ENCODE measurements at places on chromosomes 5 and 9.

DNA sequence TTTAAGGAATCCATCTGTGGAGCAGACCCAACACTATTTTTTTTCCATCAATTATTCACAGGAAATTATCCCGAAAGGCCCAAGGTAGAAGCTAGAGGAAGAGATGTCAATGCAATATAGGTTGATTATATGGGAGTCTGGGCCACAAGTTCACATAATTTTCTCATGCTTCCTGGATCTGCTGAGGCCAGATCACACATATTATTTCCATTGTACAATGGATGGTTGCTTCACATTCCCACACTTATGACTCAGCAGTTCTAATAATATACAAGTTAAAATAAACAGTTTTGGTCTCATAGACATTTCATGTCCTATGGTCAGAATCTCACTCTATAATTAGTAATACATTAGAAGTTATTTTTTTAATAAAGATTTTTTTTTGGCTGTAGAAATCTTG, 66.0 kb upstream of the PTPRD start:
- DNase-seq = no peak

- DNase-seq = peak; percentile 78
Observed at GRCh38 chr9:124505006-124505900, 1.9 kb downstream of the NR5A1 start.

- no peak for DNase-seq
Observed at GRCh38 chr9:81083854-81084512, 605.4 kb downstream of the TLE1 start.

- no peak for DNase-seq
Observed at GRCh38 chr5:6574537-6575245, 58.2 kb downstream of the NSUN2 start.

- no peak for DNase-seq
Observed at GRCh38 chr5:68960456-68960855, 133.4 kb upstream of the SLC30A5 start.

- no peak for DNase-seq
Observed at GRCh38 chr9:36151316-36152210, 15.0 kb downstream of the GLIPR2 start.

DNA sequence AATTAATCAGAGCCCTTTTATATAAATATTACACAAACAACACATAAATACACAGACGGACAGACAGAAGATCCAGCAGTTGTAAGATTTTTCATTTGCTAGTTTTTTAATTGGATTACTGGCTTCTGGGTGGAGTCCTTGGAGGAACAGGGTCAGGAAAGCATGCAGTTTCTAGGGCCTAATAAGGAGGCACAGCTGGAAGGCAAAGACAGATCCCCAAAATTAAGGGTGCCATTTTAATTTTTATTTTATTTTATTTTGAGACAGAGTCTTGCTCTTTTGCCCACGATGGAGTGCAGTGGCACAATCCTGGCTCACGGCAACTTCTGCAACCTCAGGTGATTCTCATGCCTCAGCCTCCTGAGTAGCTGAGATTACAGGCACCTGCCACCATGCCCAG, 49.5 kb downstream of the PTGS1 start:
- DNase-seq = no peak

GRCh38 chr5:142529626-142530278, 156.1 kb downstream of the FGF1 start:
- no peak for DNase-seq

GRCh38 chr5:72465601-72466563, 41.3 kb downstream of the ZNF366 start:
- no peak for DNase-seq

DNA sequence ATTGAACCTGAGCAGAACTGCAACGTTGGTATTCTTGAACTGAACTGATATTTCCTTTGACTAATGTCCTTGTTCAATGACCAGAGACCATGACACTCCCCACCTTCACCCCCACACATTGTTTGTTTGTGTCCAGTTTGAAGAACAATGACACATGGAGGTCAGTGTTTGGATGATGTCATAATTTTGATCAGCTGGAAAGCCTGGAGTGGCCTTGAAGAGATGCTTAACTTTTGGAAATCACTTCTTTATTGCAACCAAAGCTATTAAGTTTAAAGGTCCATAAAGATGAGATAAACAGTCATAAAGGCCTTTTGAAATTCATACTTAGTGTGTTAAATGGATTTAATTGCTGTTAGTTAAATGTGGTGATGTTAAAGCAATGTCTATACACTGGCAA, 92.7 kb downstream of the TMC1 start:
- DNase-seq = no peak

GRCh38 chr9:104836767-104837166, 72.8 kb downstream of the NIPSNAP3B start:
- DNase-seq = peak; percentile 46

DNA sequence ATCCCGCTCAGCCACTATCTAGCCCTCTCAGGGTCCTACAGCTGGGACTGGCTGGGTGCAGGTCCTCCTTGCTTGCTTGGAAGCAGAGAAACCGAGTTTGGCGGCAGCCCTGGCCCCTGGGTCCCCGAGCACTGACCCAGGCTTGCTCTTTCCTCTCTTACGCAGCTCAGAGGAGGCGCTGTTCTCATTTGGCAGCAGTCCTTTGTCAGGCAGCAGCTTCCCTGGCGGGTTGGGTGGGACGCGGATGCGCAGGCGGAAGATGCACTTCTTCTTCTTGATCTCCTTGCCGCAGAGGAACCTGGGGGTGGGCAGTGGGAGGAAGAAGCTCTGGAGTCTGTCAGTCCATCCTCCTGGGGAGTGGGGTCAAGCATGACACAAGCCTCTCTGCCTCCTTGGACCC, 14.5 kb downstream of the PHF19 start:
- DNase-seq = peak; percentile 68

DNA sequence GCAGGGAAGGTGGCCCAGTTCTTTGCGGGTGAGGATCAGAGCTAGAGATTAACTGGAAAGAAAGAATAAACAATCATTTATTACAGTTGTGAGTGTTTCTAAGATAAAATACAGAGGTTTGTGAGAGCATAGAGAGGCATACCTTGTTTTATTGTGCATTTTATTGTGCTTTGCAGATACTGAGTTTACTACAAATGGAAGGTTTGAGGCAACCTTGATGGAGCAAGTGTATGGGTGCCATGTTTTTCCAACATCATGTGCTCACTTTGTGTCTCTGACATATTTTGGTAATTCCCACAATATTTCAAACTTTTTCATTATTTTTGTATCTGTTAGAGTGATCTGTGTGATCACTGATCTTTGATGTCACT, 715 bp upstream of the C5orf34 start:
- DNase-seq = no peak

DNA sequence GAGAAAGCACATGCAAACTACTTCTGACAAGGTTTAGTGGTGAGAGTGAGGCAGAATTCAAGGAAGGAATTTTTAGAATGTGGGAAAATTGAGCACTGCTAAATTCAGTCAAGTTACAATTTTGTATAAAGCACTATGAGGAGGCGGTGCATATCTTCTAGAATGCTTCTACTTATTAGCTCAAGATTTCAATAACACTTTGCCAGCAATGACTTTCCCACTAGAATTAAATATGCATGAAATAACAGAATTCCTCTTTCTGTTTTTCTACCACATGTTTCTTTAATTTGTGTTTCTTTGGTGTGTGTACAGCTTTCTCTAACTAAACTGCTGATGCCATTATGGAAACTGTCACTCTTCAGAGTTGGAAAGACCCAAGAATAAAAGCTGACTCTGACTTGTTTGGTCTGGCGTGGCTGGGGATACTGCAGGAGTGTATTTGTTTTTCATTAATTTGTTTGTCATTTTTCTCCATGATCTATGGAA, 163.5 kb downstream of the ARSB start:
- DNase-seq = no peak

GRCh38 chr5:64207978-64208377, 42.3 kb downstream of the RNF180 start:
- no peak for DNase-seq

- peak; percentile 17 for DNase-seq
Observed at GRCh38 chr5:1723957-1724821, 75.4 kb downstream of the MRPL36 start.

- DNase-seq = peak; percentile 58
Observed at GRCh38 chr9:123358181-123358905, 2.3 kb downstream of the CRB2 start.

GRCh38 chr9:72480921-72481320, 40.5 kb upstream of the TMC1 start:
- DNase-seq = no peak

DNA sequence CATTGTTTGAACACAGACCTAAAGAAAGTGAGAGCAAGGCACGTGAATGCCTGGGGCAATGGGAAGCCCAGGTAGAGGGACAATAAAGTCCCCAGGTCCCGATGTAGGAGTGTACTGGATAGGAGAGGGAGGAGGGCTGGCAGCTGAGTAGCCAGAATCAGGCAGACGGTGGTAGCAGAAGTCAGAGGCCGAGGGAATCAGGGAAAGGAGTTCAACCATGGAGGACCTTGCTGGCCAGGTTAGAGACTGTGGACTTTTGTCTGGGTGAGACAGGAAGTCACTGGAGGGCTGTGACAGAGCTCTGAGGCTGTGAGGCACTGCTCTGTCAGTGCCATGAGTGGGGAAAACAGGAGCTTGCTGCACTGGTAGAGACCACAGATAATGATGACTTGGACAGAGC, 248.2 kb downstream of the EFNA5 start:
- no peak for DNase-seq

DNA sequence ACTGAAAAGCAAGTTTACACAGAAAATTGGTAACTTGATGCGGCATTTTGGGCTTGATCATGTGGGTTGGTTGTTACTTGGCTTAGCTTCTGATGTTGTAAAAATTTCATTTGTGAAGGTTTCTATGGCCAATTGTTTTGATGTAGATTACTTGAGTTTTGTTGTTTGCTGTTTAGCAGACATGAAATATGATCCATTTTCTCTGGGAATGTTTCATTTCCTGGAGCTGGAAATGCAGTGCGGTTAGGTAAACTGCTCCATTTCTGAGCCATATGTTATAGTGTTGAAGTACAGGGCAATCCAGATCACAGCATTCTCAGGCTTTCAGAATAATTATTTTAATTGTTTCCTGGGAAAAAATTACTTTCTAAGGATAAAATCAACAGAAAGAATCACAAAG, 396.9 kb downstream of the ENC1 start:
- no peak for DNase-seq

DNA sequence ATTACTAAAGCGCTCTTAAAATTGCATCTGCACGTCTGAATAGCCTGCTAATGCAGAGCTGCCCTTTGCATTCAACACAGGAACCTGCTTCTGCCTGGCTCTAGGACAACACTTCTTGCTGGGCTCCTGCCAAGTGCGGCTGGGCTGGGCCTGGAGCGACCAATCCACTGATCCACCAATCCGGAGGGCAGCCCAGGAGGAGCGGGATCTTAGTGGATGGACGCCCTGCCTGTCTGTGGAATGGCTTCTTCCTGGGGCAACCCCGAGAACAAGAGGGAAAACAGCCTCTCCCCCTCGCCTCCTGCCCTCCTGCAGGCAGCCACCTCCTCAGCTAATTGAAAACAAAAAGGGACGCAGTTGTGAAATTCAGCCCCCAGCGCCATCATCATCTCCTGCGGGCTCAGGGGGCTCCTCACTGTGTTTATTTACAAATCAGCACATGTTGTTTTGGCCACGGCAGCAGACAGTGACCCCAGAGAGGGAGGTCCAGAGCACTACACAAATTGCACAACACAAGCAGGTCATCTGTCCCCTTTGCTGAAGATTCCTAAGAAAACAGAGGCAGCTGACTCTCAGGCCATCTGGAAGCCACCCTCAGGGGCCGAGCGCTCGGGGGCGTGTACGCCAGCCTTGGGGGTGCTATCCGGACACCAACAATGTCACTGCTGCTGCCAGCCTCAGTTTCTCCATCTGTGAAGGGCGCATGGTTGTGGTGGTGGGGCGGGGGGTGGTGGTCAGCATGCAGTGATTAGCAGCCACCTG, 57.3 kb downstream of the GADD45G start:
- peak; percentile 99 for DNase-seq

GRCh38 chr9:21455320-21455719, 15.1 kb downstream of the IFNA1 start:
- DNase-seq = peak; percentile 71

- DNase-seq = no peak
Observed at GRCh38 chr5:78716206-78716605, 67.6 kb upstream of the LHFPL2 start.

DNA sequence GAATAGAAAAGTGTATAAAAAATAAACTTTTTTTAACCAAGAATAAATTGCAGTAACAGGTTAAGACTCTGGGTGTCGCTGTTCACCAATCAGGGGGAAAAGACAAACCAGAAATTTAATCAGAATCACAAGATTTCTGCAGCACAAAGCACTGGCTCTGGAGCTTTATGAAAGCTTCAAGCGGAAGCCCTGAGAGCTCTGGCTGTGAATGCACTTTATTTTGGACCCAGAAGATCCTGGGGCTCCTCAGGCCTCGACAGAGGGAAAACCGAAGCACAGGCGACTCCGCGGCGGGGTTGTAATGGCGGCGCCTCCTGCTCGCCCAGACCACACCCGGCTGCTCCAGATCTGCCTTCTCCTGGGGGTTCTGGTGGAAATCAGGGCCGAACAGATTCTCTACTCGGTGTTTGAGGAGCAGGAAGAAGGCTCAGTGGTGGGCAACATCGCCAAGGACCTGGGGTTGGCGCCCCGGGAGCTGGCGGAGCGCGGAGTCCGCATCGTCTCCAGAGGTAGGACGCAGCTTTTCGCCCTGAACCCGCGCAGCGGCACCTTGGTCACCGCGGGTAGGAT, at the start of gene PCDHGA4:
TSS of gene PCDHGA4 (plus strand) at position 122 of the 570 bp plus-strand sequence. CDS start at position 209, 87 bp downstream.
- no peak for DNase-seq

DNA sequence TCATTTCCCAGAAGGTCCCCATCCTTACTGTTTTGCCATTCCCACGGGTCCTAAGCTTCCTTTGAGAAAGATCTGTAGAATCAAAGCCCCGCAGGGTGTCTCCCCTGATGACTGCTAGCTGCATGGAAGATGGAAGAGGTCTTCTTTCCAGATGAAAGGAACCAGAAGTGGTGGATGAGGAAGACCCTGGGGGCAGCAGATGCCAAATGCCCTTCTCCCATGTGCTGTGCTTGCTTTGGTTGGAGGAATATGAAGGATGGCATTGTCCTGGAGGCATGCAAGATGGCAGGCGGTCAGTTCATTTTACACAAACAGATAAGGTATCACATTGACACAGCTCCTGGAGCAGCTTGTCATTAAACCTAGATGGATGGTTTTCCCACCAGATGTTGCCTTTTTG, 25.8 kb upstream of the CER1 start:
- DNase-seq = no peak

DNA sequence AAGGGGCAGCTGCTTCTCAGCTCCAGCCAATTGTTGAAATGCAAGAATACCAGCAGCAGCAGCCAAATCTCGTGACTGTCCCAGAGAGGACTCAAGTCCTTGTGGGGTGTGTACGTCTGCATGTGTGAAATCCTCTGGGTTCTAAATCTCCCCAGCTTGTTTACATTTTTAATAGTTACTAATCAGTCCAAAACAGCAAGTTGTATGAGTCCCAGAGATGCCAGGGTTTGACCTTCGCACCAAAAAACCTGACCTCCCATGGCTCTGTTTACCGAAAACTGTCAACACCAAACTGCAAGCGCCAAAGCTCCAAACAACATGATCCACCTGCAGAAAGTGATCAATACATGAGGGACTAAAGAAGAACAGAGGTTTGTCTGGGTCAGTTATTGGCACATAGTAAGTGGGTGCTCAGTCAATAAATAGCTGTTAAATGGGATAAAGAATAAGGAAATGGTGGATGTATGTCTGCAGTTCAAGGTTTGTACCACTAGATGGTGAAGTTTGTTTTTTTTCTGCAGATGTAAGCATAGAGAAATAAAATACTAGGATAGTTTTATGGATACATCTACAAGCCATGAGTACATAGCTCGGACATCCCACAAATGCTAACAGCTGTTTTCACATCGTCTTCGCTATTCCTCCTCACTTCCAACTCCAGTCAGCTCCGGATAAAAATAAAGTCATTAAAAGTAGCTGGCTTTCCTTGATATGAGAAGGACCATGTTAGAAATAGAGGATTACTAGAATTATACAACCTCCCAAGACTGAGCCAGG, 85.3 kb upstream of the ADRB2 start:
- DNase-seq = no peak

Data from endodermal cell (in vitro differentiated cells).